Right renal pelvis (tissue), 4 donors: ENCODE measurements at places on chromosomes 3 and 15. TPM values are rescaled to one million over a fixed set of nuclear protein-coding genes. Genes with fewer than 3 reads are reported as not detected.

The EBLN2 gene
- polyA plus RNA-seq = 4.3 TPM

The CPLX3 gene
- 0.13 TPM for polyA plus RNA-seq

The DZIP1L gene
- 14.0 TPM for polyA plus RNA-seq

The ZNF445 gene
- polyA plus RNA-seq = 20.7 TPM

The SEMA6D gene
- 38.6 TPM for polyA plus RNA-seq

The POTEB2 gene
- not detected for polyA plus RNA-seq

The XXYLT1 gene
- polyA plus RNA-seq = 31.9 TPM

The SST gene
- polyA plus RNA-seq = not detected

The PAK6 gene
- polyA plus RNA-seq = 6.6 TPM

The CCR8 gene
- not detected for polyA plus RNA-seq

The SCN11A gene
- 0.97 TPM for polyA plus RNA-seq

The STX19 gene
- 0.29 TPM for polyA plus RNA-seq
